Testis (tissue), 5 donors: ENCODE measurements at places on chromosomes 16 and 17. TPM values are rescaled to one million over a fixed set of nuclear protein-coding genes. Genes with fewer than 3 reads are reported as not detected.

TMEM238L gene
- total RNA-seq = not detected

NAA38 gene
- total RNA-seq = 83.1 TPM

DNA sequence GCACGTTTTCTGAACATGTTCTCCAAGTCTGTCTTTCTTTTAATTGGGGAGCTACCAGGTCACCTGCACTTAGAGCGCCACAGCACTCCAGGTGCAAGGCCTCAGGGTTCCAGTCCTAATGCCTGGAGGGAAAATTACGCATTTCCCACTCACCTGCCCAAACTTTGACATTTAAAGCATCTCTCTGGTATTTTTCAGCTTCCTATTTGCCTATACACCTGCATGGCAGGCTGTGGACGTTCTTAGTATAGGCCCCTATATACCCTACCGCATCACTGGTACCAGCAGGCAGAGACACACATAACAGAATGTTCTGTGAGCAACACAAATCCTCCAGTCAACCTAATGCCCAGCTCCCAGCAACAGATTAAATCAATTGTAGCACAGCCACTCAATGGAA lies 213.3 kb downstream of the MRTFB start:
- no peaks in the 10 kb centered on the region for H3K27me3 ChIP-seq
- no peak overlapping the region for H3K27ac ChIP-seq
- no peak for DNase-seq
- no peaks in the 10 kb centered on the region for H3K36me3 ChIP-seq
- H3K4me1 ChIP-seq = peaks cover 10% of the 10 kb centered on the region
- H3K4me3 ChIP-seq = no peak overlapping the region

- H3K27me3 ChIP-seq = no peaks in the 10 kb centered on the region
- no peak overlapping the region for H3K27ac ChIP-seq
- peaks cover 5% of the 10 kb centered on the region for H3K4me1 ChIP-seq
Measured at GRCh38 chr17:80359422-80360110, 55.4 kb upstream of the ENDOV start.

- no peak overlapping the region for H3K4me3 ChIP-seq
- no peaks in the 10 kb centered on the region for H3K27me3 ChIP-seq
- H3K4me1 ChIP-seq = no peaks in the 10 kb centered on the region
- H3K36me3 ChIP-seq = no peaks in the 10 kb centered on the region
Measured at GRCh38 chr17:6548034-6548433, 8.3 kb downstream of the PITPNM3 start.

NAT9 gene
- total RNA-seq = 51.3 TPM

DNA sequence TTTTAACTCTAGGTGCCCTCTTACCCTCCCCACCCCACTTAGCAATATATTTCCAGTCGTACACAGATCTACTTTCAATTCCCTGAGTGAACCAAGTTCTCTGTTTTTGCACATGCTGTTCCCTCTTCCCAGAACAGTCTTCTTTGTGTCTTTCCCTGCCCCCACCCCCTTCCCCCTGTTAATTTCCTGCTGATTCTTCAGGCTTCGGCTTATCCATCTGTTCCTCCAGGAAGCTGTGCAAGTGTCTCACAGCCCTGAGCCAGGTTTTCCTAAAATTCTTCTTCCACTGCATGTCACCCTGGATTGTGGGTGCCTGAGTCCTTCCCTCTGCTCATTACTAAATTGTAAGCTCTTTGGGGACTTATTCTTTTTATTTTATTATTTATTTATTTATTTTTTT lies 12.4 kb upstream of the SPOP start:
- no peak overlapping the region for H3K4me3 ChIP-seq
- H3K36me3 ChIP-seq = no peaks in the 10 kb centered on the region
- no peak for DNase-seq
- H3K27me3 ChIP-seq = no peaks in the 10 kb centered on the region

TXNL4B gene
- total RNA-seq = 37.9 TPM

DNA sequence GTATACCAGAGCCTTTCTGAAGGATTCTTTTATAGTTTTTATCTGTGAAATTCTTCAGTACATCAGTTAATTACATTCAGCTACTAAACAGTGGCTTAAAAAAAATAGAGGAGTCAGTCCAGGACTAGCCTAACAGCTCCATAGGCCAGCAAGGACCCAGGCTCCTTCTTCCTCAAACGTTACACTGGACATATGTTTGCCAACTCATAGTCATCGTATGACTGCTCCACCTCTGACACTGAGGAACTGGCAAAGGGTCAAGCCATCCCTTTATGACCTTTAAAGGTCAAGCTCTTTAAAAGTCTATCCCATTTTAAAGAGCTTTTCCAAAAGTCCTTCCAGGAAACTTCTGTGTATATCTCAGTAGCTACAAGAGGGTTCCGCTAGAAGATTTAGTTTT lies 36.6 kb downstream of the PHLPP2 start:
- no peak overlapping the region for H3K27ac ChIP-seq
- no peak overlapping the region for H3K4me3 ChIP-seq
- no peaks in the 10 kb centered on the region for H3K27me3 ChIP-seq
- no peaks in the 10 kb centered on the region for H3K36me3 ChIP-seq
- DNase-seq = no peak

DNAH3 gene
- 19.9 TPM for total RNA-seq

- H3K4me1 ChIP-seq = peaks cover 57% of the 10 kb centered on the region
- H3K4me3 ChIP-seq = no peak overlapping the region
- no peaks in the 10 kb centered on the region for H3K36me3 ChIP-seq
Measured at GRCh38 chr16:85353839-85354685, 241.8 kb upstream of the CIBAR2 start.

GRCh38 chr17:29569245-29569950 lies 897 bp downstream of the TP53I13 start:
- no peaks in the 10 kb centered on the region for H3K36me3 ChIP-seq
- H3K27me3 ChIP-seq = no peaks in the 10 kb centered on the region
- no peak for DNase-seq

- no peaks in the 10 kb centered on the region for H3K27me3 ChIP-seq
- H3K27ac ChIP-seq = no peak overlapping the region
- peaks cover 6% of the 10 kb centered on the region for H3K4me1 ChIP-seq
- no peaks in the 10 kb centered on the region for H3K36me3 ChIP-seq
- peak; percentile 86 for DNase-seq
- no peak overlapping the region for H3K4me3 ChIP-seq
Measured at GRCh38 chr17:4566785-4567184, 6.4 kb upstream of the GGT6 start.

DNA sequence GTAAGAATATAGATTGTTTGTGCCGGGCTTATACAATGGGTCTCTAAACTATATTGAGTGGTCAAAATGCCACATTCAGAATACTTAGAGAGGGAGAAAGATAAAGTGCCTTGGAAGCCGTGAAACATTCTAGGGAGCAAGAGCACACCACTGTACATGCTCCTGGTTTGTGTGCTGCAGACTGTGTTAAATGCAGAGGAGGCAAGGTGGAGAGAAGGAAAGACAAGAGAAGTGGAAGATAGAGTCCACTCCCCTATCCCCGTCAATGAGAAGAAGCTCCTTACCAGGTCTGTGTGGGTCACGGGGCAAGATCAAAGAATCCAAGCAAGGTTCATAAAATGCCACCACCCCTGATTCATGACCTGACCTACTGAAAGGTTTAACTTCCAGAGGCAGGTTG lies 267.1 kb upstream of the TBX2 start:
- no peaks in the 10 kb centered on the region for H3K36me3 ChIP-seq
- no peak for DNase-seq
- H3K4me1 ChIP-seq = no peaks in the 10 kb centered on the region
- no peaks in the 10 kb centered on the region for H3K27me3 ChIP-seq
- no peak overlapping the region for H3K27ac ChIP-seq

GRCh38 chr17:49490276-49490675 lies 4.8 kb upstream of the NGFR start:
- H3K27ac ChIP-seq = no peak overlapping the region
- no peaks in the 10 kb centered on the region for H3K27me3 ChIP-seq
- DNase-seq = no peak
- no peak overlapping the region for H3K4me3 ChIP-seq
- H3K4me1 ChIP-seq = peaks cover 6% of the 10 kb centered on the region
- H3K36me3 ChIP-seq = no peaks in the 10 kb centered on the region
